Activated CD4-positive, alpha-beta T cell treated with anti-CD3 and anti-CD28 coated beads for 4 hours (primary cell): ENCODE measurements at places on chromosomes 12 and 14.

GRCh38 chr14:89280600-89280999 is 136.4 kb downstream of the FOXN3 start:
- DNase-seq = no peak

DNA sequence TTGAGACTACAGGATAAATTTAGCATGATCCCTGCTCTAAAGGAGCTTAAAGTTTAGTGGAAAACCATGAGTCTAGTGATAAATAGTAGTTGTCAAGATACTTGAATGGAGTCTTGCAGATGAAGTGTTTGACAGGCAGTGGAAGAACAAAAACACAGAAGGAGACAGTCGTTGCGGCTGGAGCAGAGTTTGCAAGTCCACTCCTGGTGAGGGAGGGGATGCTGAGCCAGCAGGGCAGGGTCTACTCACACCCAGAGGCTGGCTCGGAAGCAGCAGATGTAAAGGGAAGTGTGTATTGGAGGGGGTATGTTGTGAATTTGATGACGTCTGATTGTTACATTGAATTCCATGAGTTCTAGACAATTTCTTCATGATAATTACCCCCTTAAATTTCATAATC is 61.3 kb downstream of the TRAF3 start:
- no peak for DNase-seq

- no peak for DNase-seq
These were observed 263.1 kb downstream of the PRKD1 start for GRCh38 chr14:29664515-29664914.

DNA sequence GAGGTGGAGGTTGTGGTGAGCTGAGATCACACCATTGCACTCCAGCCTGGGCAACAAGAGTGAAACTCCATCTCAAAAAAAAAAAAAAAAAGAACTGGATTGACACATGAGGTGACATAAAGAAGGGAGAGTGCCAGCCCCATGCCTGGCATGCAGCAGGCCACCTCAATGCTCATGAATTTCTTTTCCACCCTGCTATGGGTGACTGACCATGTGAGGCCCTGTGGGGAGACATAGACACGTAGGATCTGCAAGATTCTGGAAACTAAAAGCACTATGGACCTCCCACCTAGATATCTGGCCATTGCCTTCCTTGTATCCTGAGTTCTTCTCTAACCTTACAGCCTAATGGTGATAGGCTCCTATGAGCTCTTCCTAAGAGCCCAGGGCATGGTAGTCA is 5.6 kb upstream of the ACTN1 start:
- no peak for DNase-seq

DNA sequence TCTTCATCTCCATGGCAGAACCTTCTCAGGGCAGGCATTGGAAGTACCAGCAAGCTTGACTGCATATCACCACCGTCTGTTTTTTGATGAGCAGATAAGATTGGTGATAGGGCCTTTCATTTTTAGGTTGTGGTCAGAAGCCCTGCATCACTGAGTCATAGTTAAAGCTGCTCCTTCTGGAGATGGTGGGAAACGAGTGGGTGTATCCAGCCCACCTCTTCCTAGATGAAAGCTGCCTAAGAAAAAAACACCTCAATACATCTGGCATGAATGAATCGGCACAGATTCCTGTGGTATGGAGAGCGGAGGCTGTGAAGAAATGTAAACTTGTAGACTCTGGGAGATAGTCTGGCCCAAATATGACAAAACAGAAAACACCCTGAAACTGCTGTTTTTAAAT is 248.7 kb upstream of the EGLN3 start:
- DNase-seq = no peak

DNA sequence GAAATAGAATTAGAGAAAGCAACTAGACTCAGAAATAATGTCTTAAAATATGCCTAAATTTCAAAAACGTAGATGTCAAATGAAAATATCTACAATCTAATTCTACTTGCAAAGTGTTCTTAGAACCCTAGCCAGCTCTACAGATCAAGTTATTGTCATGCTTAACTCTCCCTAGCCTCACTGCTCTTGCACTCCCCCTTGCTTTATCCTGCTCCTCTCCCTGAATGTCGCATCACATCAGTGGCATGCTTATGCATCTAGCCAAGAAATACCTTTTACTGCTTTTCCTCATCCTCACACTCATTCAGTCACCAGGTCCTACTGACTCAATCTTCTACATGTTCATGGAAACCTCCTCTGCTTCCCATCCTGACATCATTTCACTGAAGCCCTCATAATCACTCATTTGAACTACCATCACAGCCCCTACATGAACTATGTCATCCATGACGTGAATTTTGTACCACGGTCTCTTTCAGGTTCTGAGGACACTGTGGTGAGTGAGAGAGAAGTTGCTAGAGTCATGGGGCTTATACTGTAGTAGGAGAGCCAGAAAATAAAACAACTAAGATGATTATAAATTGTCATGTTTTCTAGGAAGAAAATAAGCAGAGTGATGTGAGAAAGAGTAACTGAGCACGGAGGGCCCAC is 22.6 kb upstream of the CRACR2A start:
- no peak for DNase-seq

- DNase-seq = no peak
These were observed 209.7 kb upstream of the FAR2 start for GRCh38 chr12:28939427-28939826.

DNA sequence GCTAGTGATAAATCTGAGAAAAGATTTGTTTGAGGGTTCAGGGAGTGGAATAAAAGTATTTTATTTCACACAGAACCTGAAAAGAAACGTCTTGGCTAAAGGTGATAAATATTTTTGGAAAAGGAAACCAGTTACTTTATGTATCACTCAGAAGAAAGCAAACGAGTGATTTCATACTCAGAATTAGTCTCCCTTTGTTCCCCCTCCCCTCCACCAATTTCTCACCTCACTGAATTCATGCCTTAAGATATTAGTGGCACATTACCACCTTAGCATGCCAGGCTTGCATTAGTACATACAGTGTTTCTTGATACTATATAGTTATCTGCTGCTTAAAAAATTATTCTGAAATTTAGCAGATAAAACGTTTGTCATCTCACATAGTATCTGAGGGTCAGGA is 28.2 kb downstream of the G2E3 start:
- DNase-seq = no peak

GRCh38 chr14:58744801-58745394 is 107.1 kb downstream of the DACT1 start:
- DNase-seq = no peak
